ENCODE measurements at places on chromosomes 16 and 17.

DNA sequence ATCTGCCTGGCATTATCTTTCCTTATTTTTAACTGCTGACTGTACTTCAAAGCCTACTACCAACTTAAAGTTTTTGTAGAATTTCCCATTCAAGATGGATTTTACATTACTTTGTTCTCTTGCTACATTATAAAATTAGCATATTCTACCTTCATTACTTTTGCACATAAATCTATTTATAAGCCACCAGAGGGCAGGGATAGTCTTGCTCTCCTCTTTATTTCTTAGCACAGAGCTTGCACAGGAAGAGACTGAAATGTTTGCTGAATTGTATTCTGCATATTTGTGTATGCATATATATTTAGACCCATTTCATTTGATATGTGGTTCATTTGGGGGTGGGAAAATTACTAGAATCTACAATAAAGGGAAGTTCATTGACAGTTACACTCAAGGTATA lies 108.0 kb downstream of the SKAP1 start:
- DNase-seq, result no peak

DNA sequence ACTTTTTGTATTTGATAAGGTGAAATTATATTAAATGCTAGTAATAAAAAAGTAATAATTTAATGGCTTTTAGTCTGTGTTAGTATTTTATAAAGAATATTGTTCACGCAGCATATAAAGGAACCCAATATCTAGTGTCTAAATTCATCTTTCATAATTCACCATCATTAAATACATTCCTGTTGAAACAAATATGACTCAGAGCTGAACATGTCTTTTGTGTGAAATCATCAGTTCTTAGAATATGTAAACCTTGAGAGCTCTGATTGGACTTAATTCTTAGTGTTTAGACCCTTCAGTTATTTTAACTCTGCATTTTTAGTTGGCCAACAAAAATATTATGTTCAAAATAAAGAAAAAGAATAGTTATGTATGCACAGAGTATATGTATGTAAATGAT lies 71.8 kb downstream of the ABHD15 start:
- DNase-seq, result no peak

DNA sequence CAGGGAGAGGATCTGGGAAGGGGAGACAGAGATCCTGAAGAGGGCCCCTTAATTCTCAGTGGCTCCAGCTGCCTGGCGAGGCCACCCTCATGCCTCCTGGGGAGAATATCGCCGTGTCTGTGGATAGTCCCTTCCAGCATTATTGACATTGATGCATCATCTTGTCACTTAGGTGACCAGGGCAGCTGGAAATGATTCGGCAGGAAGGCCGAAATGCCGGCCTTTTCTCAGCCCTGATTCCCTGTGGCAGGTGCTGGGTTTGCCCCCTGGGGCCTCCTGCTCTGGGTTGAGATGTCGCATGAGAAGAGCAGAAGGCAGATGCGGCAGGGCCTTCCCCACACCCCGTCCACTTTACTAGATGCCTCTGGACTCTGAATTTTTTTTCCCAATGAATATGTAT lies 89.5 kb downstream of the RAP1GAP2 start:
- DNase-seq, result no peak

- no peak for DNase-seq
Measured at GRCh38 chr16:8708536-8708935, 34.1 kb downstream of the ABAT start.

GRCh38 chr17:42618442-42619150 lies 9.1 kb downstream of the TUBG1 start:
- DNase-seq, result no peak

DNA sequence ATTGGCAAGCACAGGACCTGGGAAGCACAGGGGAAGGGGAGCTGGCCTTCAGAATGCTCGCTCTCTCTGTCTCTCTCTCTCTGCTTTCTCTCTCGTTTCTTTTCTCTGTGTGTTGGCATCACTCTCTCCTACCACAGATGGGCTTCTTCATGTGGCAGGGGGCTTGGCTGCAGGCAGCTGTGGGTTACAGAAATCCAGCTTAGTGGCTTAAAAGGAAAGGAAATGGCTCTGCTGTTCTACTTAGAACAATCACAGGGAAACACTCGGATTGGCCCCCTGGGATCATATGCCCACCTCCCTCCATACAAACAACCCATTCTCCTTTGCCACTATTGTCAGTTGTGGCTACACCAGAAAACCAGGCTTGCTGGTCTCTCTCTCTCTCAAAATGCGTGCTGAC lies 20.4 kb downstream of the TBX2 start:
- no peak for DNase-seq

GRCh38 chr17:77670173-77670572 lies 288.3 kb upstream of the TNRC6C start:
- no peak for DNase-seq

DNA sequence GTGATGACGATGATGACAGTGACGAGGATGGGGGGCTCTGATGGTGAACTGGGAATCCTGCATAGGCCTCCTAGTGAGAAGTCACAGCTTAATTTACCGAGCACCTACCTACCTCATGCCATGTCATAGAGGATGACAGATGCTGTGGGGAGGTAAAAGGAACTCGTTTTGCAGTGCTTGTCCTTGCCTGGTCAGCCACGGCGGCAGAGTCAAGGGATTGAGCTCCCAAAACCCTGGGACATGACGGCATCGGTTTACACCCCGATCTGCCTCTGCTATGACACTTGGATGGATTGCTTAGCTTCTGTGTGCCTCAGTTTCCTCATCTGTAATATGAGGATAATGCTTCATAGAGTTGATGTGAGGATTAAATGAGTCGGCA lies 103.2 kb downstream of the NTN1 start:
- no peak for DNase-seq

GRCh38 chr16:68377667-68378393 lies 67.0 kb downstream of the PRMT7 start:
- no peak for DNase-seq

GRCh38 chr16:825341-826061 lies 25.0 kb upstream of the GNG13 start:
- DNase-seq, result no peak

GRCh38 chr17:57456622-57457021 lies 200.3 kb downstream of the MSI2 start:
- DNase-seq, result no peak

DNA sequence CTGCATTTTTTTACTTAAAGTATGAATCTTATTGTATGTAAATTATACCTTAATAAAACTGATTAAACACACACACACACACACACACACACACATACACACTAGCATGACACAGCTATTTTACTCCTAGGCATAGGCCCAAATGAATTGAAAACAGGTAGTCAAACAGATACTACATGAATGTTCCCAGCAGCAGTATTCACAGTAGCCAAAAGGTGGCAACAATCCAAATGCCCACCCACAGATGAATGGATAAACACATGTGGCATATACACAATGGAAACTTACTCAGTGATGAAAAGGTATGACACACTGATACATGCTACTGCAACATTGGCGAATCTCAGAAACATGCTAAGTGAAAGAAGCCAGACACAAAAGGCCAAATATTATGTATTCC lies 223.5 kb downstream of the CYB561 start:
- DNase-seq, result no peak

DNA sequence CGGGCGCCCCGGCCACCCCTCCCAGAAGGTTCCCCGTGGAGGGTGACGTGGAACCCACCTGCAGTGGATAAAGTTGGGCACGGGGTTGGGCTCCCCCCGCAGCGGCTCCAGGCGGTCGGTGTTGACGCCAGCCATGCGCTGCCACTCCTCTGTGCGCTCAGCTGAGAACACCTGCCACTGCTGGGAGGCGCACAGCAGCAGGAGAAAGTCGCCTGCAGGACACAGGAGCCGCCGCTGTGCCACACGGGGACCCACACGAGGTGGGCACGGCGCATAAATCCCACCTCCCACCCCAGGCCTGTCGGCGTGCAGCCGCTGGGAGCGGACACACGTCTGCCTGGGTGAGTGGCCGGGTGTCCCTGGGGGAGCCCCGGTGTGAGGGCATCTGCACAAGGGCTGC lies 20.7 kb downstream of the CTU2 start:
- no peak for DNase-seq

DNA sequence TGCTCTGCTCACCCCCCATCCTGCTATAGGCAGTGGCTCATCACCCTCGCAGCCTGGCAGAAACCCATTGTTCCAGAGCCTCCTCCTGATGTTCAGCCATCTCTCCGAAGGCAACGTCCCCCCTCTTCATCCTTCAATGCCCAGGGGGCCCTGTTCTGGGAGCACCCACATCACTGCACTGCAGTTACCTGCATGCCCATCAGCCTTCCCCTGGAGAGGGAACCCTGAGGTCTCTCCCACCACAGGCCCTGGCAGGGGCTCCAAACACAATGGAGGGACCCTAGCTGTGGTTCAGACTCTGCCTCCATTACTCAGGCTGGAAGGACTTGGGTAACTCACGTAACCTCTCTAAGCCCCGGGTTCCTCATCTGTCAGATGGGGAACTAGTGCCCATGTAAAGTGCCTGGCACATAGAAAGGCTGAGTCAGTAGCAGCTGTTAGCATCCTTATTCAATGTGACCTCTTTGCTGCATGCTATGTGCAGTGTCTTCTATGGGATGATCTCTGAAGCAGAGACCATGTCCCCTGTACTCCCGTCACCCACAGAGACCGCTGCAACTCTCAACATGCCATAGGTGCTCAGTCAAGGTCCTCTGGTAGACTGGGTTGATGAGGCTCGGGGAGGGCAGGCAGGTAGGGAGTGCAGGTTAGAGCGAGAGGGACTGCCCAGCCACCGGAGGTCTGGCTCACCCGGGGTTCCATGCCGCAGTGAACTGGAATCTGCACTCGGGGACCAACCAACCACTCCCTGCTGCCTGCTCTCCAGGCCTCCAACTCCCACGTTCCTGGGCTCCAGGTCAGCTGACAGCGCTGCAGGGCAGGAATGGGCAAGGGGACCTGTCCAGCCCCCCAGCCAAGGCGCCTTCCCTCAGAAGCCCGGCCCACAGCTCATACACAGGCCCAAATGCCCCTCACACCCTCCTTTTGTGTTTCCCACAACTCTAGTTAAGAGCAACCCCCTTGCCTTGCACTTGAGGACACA lies 233.2 kb downstream of the ZNF423 start:
- DNase-seq, result no peak

DNA sequence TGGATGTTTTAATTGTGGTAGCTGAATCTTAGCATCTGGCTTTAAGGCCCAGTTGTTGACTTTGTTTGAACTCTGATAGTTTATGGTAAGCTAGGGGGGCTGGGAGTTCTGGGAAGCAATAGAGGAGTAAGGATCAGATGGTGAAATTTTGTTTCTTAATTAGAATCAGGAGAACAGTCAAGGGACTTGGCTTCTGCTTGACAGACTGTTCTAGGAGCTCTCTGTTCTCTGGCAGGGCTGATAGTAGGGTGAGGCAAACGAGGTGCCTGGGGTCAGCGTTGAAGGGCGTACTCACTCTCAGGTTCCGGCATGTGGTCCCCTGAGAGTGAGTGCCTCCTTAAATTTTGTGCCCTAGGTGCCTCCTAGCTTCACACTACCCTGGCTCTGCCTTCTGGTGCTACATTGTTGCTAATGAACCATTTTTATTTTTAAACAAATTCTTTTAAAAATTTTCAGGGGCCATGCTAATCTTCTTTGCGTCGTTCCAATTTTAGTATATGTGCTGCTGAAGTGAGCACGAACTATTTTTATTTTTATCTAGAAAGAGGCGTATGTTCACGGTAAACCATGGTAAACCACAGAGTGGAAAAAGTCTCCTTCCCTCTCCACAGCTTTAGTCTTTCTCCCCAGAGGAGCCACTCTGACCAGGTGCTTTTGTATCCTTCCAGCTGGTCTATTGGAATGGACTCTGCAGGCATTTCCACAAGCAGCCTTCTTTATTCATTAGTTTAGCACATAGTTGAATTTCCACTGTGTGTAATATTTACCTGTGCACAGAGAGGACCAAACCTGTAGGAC lies 19.7 kb downstream of the SLC7A6 start:
- no peak for DNase-seq

DNA sequence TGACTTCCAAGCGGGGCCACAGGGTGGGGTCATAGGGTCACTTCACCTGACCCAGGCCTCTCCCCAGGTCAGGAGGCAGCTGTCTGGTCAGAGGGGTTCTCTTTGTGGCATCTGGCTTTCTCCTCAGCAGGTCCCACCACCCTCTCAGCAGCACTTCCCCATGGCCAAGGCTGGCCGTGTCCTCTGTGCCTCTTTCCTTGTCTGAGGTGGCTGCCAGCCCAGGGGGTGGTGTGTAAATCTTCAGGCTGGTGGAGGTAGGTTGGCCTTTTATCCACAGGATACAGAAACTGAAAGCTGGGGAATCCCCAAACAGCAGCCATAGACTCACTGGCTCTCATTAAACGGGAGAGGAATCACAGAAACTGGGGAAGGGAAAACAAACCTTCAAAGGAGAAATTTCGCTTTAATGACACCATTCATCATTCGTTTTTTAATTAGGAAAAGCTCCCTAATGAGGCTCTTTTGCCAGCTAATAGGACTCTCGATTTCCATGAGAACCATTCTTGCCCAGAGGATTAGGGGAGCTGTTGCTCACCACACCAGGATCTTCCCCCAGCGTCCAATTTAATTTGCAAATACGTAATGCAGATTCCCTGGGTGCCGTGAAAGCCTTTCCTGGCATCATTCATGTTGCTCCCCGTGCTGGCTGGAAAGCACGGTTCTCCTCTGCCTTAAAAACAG lies 18.0 kb downstream of the C17orf75 start:
- no peak for DNase-seq

DNA sequence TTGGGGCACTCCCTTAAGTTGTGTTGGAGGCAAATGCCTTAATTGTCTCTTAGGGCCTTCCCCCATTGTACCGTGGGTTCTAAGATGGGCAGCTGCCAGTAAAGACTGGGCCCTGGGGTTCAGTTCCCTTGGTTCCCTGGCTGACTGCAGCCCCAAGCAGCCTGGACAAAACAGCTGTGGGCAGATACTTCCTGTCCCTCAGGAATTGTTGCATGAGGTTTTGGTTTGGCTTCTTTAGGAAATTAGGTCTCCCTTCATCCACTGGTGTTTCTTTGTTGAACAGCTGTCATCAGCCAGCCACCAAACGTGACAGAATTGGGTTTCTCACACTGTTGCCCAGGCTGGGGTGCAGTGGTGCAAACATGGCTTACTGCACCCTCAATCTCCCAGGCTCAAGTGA lies 42.0 kb upstream of the ETV4 start:
- no peak for DNase-seq
